ENCODE measurements at places on chromosomes 7 and 10.

DNA sequence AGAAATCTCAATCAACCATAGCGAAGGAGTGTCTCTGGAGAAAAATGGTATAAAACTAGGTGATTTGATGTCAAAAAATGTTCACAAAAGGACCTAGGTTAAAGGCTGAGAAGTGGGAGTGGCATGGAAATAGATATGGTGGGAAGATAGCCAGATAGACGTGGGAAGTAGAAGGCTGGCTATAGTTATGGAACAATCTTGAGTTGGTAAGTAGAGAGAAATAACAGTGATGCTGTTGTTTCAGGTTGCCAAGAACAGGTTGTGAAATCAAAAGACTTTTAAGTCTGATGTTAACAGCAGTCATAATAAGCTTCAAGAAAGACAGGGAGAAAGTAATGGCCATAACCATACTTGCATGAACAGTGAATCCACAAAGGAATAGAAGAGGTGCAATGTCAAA lies 106.1 kb upstream of the RSU1 start:
- no peak for DNase-seq

- DNase-seq, result no peak
Observed at GRCh38 chr10:131494451-131494850, 182.9 kb upstream of the TCERG1L start.

DNA sequence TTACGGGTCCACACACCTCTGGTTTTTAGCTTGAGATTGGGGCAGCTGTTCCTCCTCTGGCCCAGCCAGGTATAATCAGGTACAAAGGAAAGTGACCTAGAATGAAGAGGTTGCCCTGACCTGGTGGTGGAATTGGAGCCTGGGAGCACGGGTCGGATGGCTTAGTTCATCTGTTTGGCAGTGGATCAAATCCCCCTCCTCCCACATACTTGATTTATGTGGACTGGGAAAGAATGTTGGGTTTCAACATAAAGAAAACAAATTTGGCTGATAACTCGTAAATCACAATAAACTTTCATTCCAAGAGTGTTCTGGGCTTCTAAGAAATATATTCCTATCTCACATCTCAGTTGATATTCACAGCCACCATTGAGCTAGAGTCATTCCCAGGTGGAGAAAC lies 186.8 kb downstream of the CUX1 start:
- DNase-seq, result peak; percentile 23

GRCh38 chr7:121537031-121537430 lies 140.9 kb upstream of the FAM3C start:
- peak; percentile 27 for DNase-seq

DNA sequence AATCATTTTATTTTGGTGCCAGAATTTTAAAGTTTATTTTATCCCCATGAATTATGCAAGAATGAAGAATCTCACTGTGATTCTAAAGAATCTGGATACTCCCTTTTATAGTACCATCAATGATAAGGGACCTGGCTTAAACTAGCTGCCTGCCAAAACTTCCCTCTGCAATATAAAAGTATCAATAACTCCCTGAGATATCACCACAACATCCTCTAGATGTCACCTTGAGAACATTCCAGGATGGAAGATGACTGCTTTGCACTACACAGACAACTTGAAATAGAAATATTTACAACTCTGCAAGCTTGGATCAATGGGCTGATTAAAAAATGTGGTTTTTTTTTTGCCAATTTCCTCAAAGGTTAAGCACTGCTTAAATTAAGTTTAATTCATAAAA lies 142.1 kb downstream of the SLC25A13 start:
- no peak for DNase-seq

DNA sequence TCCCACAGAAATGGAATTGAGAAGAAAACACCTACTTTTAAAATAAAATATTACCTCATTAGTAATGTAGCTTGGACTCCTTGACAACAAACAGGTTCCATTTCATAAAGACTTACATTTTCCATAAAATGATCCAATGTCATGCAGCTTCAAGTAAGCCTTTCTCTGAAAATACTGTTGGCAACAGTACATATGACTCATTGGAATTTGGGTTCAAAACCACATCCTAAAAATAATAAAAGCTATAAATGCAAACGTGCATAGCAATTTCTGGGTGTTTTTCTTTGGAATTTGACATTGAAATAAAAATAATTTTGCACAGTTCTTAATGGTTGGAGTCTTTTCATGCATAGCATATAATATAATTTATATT lies 47.9 kb downstream of the FHIP2A start:
- peak; percentile 57 for DNase-seq

GRCh38 chr10:43069579-43069978 lies 7.3 kb upstream of the RET start:
- no peak for DNase-seq

GRCh38 chr10:15306735-15307280 lies 64.3 kb downstream of the FAM171A1 start:
- DNase-seq, result no peak

- no peak for DNase-seq
Observed at GRCh38 chr7:96674565-96674964, 35.1 kb downstream of the SEM1 start.

DNA sequence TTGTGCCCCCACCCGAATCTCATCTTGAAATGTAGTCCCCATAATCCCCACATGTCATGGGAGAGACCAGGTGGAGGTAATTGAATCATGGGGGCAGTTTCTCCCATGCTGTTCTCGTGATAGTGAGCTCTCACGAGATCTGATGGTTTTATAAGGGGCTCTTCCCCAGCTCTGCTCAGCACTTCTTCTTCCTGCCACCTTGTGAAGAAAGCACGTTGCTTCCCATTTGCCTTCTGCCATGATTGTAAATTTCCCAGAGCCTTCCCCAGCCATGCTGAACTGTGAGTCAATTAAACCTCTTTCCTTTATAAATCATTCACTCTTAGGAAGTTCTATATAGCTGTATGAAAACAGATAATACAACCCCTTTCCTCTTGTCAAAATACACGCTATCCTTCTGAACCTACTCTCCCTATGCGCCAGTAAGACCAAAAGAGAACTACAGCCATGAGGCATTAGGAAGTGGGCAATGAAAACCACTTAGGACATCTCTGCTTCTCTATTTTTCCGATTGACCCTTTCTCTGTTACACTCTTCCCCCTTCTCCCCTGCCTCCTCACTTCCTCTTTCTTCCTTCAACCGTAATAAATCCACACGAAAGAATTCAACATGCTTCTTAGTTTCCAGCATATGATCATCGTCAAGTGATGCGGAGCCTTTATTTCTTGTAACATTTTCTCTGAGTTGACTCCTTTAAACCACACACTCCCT lies 101.2 kb upstream of the WDR11 start:
- no peak for DNase-seq

DNA sequence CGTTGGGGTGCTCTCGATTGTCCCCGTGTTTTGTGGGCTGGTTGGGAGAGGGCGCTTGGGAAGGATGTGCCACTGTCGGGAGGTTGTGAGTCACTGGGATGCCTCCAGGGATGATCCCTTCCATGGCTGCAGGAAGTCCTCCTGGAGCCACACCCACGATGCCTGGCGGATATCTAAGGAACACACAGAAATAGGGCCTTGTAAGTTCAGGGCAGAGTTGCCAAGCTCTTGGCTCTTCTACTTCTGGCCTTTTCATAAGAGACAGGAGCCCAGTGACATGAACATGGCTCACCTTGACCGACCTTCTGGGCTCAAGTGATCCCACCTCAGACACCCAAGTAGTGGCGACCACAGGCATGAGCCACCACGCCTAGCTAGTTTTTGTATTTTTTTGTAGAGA lies 47.6 kb downstream of the ZRANB1 start:
- peak; percentile 20 for DNase-seq

GRCh38 chr7:20206104-20206896 lies 10.9 kb downstream of the MACC1 start:
- DNase-seq, result no peak

DNA sequence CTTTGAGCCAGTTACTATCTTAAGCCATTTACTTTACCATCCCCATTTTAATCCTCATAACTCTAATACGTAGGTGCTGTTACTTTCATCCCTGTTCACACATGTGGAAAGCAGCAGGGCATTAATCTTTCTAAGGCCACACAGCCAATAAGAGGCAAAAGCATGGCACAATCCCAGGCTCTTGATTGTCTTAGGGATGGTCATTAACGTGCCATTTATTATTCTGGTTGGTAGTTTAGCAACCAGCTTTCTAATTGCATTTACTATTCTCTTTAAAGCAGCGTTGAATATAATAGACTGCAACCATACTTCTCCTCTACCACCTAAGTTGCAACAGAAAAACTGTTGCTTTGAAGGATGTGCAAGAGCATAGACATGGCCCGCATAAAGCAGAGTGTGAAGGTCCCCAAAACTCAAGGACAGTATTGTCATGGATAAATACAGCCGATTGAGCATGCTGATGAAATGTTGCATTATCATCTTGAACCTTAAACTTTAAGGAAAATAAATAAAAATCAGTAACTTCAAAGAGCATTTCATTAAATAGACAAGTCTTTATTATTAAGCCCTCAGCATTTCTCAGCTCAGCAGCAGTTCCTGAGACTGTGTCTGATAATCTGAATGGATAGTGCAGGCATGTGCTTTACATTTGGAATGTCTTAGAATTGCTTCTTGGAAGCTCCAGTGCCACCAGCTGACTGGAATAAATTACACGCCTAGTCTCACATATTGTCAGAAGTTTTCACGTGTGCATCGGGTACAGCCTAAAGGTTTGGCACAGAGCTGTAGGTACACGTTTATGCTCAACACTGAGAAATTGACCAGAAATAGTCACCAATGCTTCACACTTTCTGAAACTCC lies 467.1 kb downstream of the SDK1 start:
- no peak for DNase-seq

GRCh38 chr7:24108906-24109376 lies 175.0 kb upstream of the NPY start:
- DNase-seq, result no peak

DNA sequence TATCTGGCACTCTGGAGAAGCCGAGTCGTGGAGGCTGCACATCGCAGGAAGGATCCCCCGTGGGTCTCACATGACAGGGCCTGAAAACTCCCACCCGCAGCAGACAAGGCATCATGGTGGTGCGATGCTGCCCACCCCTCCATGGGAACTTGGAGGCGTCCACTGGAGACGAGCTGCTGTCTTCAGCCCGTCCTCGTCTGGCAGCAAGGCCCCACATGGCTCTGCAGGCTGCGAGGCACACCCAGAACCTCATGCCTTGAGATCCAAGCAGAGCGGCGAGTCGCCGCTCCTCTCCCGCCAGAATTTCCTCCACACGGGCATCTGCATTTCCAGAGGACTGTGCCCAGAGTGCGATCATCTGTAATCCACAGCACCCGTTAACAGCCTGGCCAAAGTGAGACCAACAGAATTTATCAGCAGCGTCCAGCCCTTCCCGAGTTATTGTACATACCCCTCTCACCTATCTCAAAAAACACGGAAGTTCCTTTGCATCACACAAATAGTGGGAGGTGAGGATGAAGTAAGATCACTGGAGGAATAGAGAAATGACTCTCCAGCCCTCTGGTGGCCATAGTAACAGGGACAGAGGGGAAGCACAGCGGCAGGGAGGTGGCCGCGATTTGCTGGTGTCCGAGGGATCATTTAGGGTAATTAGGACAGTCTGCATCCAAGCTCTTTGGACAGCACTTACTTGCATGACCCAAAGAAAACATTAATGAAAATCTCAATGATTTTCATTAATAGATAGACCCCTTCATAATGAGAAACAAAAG lies 292.4 kb downstream of the USP6NL start:
- DNase-seq, result no peak

DNA sequence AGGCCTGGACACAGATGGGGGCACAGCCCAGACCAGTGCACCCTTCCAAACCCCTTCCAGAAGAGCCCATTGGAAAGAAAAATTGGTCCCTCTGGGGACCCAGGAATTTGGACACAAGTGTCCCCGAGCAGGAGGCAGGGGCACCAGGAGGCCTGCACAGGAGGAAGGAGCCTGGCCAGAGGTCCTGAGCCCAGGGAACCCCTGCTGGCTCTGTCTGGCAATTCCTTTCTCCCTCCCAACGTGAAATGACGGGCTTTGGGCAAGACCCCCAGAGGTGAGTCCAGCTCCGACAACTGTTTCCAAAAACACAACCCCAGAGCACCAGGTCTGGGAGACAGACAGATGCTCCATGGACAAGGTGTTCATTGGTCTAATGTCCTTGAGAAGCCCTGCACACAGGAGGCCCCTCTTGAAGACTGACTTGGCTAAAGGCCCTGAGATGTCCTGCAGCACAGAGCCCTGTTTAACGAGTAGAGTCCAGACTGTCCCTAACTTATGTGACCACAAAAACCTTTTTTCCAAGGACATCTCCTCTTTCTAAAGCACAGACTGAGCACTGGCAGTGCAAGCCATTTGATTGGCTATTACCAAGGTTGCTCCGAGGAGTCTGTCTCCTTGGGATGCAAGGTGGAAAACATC lies 150.7 kb downstream of the OAT start:
- DNase-seq, result no peak
